NCI-H2081 treated with DMSO at 0.1 percent for 48 hours (cell line): ENCODE measurements at places on chromosomes 12 and 14.
A peak's percentile ranks its signal among the peaks of the same experiment; 100 is the strongest.

- no peak for DNase-seq
These were observed 46.9 kb upstream of the DYNC1H1 start for GRCh38 chr14:101917413-101918017.

- no peak for DNase-seq
These were observed 21.9 kb upstream of the ADIPOR2 start for GRCh38 chr12:1668833-1669543.

DNA sequence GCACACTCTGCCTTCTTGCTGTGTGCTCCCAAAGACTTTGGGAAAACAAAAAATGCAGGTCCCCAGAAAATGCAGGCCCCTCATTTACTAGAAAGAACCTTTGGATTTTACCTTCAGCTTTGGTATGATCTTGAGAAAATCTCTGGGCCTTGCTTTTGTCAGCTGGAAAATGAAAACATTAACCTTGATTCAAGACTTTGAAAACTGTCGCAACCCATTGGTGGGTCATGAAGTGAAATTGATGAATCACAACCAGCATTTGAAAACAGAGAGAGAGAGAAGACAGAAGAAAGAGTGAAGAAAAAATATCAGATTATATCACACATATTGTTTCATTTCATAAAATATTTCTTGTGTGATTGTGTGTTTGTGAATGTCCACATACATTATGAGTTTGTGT is 322.5 kb downstream of the ZFP36L1 start:
- no peak for DNase-seq

DNA sequence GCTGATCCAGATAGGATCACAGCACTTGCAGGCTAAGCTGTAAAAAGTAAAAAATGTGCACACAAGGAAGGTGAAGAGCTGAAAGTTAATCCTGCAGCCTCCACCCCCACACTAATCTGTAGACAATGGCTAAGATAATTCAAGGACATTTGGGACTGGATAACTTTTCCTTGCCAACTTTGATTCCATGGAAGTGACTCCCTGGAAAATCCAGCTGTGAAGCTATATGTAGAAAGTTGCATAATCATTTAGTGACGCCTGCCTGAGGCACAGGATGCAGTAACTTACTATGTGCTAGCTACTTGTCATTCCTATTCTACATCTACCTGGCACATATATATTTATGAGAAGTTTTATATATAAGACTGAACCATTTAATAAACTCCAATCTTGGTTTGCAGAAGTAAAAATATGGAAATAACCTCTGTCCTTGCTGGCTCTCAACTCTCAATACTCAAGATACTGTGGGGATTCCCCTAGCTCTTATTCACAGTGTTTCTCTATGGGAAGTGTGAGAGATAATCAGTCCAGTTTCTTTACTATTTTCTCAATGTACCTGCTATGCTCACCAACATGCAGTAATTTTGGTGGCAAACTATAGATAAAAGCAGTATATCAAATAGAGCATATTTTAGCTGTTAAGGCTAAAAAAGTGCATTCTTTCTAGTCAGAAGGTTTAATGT is 14.8 kb downstream of the LDHB start:
- DNase-seq = no peak

- DNase-seq = no peak
These were observed 797.1 kb downstream of the NRXN3 start for GRCh38 chr14:78967111-78967809.

DNA sequence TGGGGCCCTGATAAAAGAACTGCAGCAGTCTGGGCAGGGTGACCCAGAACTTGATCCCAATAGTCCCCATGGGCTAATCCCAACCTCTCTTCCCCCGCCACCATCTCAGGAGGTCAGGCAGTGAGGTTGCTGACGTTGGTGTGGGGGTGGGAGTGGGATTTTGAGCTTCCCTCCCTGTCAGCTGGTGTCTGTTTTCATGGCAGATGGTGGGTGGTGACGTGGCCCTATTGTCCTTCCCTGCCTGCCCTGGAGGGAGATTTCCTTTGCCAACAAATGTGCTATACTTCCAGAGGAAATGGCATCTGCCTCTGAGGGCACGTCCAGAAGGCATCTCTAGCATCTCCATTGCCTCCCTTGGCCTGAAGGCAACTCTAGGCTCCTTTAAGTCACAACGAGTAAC is 37.7 kb downstream of the NEUROD4 start:
- DNase-seq = no peak

GRCh38 chr12:98053202-98053601 is 462.2 kb upstream of the TMPO start:
- no peak for DNase-seq

- no peak for DNase-seq
These were observed 45.8 kb downstream of the ELK3 start for GRCh38 chr12:96239711-96240635.

GRCh38 chr12:121753844-121754264 is 39.6 kb downstream of the RHOF start:
- DNase-seq = no peak

- no peak for DNase-seq
These were observed 13.1 kb downstream of the METAP2 start for GRCh38 chr12:95487024-95487423.

GRCh38 chr12:69553628-69554248 is 31.5 kb upstream of the CCT2 start:
- no peak for DNase-seq

DNA sequence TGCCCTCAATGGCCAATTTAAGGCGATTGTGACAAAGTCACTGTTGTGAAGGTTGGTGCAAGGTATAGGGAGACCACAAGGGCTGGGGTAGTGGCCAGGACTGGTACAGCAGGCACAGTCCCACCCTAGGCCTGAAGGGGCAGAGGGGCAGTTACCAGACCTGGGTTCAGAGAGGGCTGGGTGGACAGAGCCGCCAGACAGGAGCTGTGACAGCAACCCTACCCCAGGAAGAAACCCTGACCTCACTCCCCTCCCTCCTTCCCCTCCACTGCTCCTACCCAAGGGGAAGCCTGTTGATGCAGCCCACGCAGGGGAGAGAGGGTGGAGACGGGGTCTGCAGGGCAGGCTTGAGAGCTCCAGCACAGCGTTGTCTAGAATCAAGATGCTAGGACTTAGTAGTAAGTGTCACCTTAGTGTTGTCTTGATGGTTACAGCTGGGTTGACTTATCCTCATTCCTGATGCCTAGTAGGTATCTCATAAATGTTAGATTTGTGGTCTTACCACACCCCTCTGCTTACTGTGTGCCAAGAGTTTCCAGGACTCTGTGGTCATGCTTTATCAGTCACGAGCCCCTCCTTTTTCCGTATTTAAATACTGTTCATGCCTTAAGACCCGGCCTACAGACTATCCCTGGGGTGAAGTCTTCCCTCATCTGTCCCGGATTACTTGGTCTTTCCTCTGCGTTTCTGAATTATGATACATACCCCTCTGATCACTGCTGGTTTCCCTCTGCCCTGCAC is 14.4 kb downstream of the EML1 start:
- DNase-seq = no peak

- DNase-seq = no peak
These were observed at the start of gene TMEM119 for GRCh38 chr12:108597559-108598471. Gene TMEM119, minus strand, starts transcription at chr12:108598084. Its CDS starts 5,701 bp downstream, at chr12:108592383.

GRCh38 chr14:49852301-49853157 is at the start of gene NEMF:
Gene NEMF, minus strand, starts transcription at chr14:49852788. Its CDS starts 35 bp downstream, at chr14:49852753.
- DNase-seq = peak; percentile 67

- no peak for DNase-seq
These were observed 6.1 kb upstream of the SRSF5 start for GRCh38 chr14:69760810-69761209.

- DNase-seq = no peak
These were observed 69.5 kb upstream of the DICER1 start for GRCh38 chr14:95226801-95227200.

- DNase-seq = no peak
These were observed 45.9 kb downstream of the NOC4L start for GRCh38 chr12:132190012-132190755.

- no peak for DNase-seq
These were observed 30.5 kb downstream of the EP400 start for GRCh38 chr12:131980263-131980662.

DNA sequence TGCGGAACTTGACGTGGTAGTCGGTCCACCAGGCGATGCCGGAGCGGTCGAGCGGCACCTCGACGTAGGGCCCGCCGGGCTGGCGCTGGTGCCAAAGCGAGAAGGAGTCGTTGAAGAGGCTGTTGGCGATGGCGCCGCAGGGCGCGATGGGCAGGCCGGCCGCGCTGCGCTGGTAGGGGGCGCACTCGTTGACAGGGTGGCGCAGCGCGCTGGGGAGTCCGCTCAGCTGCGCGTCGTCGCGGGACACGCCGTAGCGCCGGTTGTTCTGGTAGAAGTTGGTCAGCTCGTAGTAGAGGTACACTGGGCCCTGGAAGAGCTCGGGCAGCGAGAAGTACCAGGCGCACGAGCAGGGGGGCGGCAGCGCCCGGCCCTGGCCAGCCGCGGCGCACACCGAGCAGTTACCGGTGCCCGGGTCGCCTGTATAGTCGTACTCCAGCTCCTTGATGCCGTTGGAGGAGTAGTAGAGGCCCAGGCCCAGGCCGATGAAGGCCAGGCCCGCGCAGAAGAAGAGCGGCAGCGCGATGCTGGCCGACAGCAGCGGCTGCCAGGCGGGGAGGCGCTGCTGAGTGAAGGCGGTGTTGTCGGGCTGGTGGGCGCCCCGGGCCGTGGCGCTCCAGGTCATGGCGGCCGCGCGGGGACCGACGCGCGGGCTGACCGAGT is 482 bp downstream of the TMEM30B start:
- no peak for DNase-seq

GRCh38 chr12:82414044-82414443 is 55.7 kb downstream of the METTL25 start:
- DNase-seq = no peak

DNA sequence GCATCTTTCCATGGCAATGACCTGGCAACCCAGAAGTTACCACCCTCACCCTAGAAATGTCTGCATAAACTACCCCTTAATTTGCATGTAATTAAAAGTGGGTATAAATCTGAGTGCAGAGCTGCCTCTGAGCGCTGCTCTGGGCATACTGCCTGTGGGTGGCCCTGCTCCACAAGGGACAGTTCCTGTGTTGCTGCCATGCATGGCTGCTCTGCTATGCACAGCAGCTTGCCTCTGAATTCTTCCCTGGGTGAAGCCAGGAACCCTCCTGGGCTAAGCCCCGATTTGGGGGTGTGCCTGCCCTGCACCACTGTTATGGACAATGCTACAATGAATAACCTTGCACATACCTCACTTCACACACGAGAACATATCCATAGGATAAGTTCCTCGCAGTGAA is 35.7 kb upstream of the GPR132 start:
- DNase-seq = no peak

DNA sequence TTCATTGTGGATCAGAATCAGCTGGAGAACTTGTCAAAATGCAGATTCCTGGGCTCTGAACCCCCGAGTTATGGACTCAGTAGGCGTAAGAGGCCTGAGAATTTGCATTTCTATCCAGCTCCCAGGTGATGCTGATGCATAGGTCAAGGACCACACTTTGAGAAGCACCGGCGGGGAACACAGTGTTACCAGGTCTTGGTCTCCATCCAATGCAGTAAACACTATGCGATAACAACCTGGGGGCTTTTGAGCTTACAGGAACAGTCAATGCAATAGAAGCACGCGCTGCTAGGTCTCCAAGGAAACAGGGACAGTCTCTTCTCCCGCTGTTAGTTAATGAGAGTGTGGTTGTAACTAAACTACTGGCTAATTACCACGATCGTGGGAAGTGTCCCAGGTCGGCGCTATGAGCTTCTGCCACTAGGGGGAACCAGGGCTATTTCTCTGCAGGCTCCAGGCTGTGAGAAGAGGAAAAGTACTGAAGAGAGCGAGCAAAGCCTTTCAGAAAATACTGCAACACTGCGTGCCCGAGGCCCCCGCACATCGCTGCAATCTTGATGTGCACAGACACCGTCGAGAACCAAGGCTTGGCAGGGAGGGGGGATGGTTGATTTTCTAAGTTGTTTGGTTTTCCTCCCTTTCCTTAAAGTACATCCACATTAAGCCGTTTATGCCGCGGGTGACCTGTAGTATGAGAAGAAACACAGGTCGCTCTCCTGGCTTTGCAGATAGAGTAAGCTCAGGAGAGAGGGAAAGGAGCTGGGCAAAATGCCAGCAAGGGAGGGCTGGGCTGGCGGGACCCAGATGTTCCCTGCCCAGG is 52.0 kb upstream of the KCNA1 start:
- peak; percentile 68 for DNase-seq

DNA sequence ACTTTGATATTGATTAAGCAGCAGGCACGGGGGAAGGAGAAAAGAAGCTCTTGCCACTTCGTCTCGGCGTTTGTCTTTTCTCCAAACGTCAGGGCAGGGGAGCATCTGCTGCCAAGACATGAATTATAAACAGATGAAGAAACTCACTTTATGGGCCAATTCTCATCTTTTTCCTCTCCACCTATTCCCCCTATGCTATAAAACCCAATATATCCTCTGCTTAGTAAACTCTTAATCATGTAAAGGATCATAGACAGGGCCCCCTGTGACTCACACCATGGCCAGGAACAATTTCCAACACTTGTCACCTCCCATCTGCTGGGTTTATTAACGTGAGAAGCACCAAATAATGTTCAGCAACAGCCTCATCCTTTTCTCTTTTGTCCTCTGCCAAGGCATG is 1092.1 kb upstream of the TMEM132C start:
- DNase-seq = no peak

DNA sequence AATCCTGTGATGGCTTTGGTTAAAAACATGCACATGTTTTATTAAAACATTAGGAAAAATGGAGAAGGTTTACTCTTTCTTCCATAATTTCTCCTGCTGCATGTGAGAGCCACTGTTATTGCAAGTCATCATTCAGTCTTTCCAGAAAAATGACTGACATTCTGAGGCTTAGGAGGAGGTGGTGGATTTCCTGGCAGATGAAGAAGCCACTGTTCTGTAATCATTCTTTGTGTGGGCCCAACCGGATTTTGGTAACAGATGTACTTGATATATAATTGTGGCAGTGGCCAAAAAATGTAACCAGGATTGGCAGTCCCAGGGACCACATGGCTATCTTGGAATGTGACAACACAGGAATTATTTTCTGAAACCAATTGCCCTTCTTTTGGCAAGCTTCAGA is 120.2 kb downstream of the DAAM1 start:
- DNase-seq = no peak

GRCh38 chr14:37150414-37150813 is 22.0 kb downstream of the SLC25A21 start:
- peak; percentile 26 for DNase-seq

- no peak for DNase-seq
These were observed 118.0 kb upstream of the CCDC198 start for GRCh38 chr14:57611555-57612075.

DNA sequence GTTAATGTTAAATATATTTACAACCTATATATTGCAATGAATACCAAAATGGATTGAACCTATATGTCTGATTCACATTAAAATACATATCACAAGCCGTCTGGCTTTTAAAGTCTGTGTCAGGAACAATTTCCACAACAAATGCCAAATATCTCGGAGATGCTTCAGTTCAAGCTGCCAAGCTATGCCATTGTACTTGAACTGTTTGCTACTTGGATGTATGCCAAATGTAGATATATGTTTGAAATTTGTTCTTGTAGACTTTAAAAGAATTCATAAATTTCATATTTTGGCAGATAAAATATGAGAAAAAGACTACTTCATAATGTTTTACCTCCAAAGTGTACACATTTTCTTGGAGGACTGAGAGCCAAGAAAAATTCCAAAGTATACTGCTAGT is 37.0 kb downstream of the WASHC3 start:
- DNase-seq = no peak

GRCh38 chr14:101113835-101114725 is 210.6 kb upstream of the RTL1 start:
- DNase-seq = no peak

- no peak for DNase-seq
These were observed 1217.5 kb downstream of the AACS start for GRCh38 chr12:126282691-126283090.
